ENCODE measurements at places on chromosomes 16 and 17. TPM values are rescaled to one million over a fixed set of nuclear protein-coding genes. Genes with fewer than 3 reads are reported as not detected.

- DNase-seq, result no peak
These were observed 47.7 kb upstream of the CLEC18B start for GRCh38 chr16:74468807-74469525.

DNA sequence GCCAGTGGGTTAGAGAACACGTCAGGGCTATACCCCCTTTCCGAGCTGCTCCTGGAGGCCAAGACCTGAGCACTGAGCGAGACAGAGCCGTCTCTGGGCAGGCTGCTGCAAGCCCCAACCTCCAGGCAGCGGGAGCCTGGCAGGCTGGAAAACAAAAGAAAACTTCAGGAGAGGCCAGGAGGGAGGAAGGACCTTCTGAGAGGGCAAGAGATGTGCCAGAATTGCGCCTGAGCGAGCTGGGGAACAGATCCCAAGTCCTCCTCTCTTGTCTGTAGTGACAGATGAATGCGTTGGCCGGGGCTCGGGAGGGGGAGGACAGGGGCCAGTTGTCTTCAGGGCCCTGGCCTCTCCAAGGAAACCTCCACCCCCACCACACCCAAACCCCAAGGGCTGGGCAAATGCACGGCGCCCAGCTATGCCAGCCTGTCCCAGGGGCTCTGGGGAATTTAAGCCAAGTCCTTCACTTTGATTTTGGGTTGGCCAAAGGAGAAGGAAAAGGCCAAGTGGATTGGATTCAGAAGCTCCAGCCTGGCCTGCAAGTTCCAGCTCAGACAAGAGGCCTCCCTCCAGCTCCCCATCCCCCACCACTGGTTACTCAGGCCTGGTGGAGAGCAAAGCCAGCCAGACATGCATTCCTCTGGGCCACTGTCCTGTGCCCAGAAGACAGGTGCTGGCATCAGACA lies 18.1 kb downstream of the SDK2 start:
- no peak for DNase-seq

DNA sequence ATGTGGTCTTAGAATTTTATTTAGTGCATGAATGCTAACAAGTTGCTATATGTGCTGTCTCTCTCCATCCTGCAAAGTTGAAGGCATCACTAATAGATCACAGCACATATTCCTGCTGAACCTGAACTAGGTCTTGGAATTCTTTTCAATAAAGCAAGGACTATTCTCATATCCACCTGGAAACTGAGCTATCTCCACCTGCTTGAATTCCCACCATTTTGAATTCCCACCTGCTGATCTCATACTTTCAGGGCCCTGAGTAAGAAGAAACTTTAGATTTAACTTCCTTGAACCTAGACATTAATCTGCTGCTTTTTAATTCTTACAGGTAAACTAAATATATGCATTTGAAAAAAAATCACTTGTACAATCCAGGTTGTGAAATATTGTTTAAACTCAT lies 445.3 kb upstream of the CCL2 start:
- no peak for DNase-seq

DNA sequence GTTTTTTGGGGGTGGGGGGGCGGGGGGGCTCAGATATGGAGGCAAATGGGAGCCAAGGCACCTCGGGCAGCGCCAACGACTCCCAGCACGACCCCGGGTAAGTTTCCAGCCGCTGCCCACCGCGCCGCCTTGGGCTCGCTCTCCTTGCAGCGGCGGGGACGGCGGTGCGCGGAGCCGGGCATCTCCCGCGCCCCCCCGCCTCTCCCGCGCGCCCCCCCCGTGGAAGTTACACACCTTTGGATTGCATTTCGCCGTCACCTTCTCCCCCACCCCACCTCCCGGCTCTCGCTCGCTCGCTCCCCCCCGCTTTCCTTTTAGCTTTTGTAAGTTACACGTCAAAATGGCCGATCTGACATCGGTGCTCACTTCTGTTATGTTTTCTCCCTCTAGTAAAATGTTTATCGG lies 387 bp downstream of the MSI2 start:
- DNase-seq, result no peak

DNA sequence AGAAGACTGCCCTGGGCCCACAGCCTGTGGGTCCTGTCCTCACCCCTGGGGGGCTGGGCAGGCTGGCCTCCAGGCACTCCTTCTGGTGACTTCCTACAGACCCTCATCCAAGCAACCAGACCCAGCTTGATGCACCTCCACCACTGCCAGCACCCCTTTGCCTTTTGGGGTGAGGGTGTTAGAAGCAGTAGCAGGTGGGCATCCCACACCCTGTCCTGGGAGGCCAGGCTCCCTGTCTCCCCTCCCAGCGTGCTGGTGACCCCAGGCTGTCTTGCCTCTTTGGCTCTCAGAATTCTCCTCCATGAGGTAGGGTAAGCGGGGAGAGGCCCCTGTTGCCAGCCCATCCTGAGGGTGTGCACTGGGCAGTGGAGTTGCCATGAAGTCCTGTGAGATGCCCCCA lies 33.4 kb downstream of the B9D1 start:
- peak; percentile 30 for DNase-seq

DNA sequence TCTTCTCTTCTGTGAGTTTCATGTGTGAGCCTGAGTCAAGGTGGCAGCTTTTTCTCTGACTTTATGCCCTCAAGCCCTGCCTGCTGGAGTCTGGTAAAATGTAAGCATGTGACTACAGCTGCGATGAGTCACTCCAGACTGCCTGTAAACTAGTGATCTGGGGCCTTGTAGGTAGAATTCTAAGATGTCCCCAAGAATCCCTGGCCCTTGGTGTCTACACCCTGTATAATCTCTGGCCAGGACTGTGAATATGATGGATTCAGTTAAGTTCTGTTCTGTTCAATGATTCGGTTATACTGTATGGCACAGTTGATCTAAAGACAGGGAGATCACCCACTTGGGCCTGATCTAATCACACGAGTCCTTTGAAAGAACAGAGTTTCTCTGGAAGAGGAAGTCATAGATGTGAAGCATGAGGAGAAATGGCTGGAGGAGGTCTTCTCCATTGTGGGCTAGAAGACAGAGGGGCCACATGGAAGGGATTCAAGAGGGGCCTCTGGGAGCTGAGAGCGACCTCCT lies 29.8 kb downstream of the PRSS54 start:
- no peak for DNase-seq

Gene SLC5A11
- not detected for total RNA-seq

Gene HBQ1
- total RNA-seq, result not detected

Gene TBC1D3I
- total RNA-seq, result not detected

Gene TUBG2
- total RNA-seq, result 19.8 TPM

Gene TP53TG3F
- total RNA-seq, result not detected
